Fibroblast of skin of left quadriceps (primary cell): ENCODE measurements at places on chromosomes 3 and 15.

- DNase-seq = peak; percentile 18
These were observed 80.1 kb downstream of the EBLN2 start for GRCh38 chr3:73141525-73141924.

- DNase-seq = no peak
These were observed 64.9 kb upstream of the SELENOK start for GRCh38 chr3:53956586-53956985.

GRCh38 chr3:116265320-116265695, 180.0 kb downstream of the LSAMP start:
- no peak for DNase-seq

DNA sequence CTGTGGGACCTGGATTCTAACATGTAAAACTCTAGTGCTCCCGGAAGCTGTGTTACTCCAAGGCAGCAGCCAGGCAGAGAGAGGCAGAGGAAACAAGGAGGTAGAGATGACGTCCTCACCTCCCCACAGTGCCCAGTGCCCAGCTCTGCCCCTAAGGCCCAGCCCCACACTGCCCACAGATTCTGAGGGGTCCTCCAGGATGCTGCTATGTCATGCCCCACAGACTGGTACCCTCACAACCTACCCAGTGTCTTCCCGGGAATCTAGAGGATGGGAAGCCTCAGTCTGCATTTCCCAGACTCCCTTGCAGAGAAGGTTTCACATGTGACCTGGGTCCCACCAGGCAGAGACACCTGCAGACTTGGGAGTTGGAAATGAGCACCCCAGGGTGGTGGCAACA, 75.9 kb upstream of the PCSK6 start:
- DNase-seq = no peak

DNA sequence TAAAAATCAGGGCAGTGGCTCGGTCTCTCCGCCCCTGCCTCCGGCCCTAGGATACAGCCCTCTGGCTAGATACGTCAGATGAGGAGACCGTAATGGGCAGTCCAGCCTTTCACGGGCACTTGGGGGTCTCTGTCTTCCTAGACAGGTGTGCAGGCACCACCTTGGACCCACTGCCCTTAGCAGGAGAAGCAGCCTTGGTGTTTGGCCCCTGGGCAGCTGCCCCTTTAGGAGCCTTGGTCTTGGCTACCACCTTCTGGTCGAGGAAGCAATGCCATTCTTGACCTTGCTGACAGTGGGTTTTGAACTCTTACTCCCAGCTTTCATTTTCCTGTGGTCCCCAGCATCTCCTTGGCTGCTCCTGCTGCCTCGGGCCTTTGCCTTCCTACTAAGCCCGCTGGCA, 149.7 kb upstream of the FRMD4B start:
- no peak for DNase-seq

DNA sequence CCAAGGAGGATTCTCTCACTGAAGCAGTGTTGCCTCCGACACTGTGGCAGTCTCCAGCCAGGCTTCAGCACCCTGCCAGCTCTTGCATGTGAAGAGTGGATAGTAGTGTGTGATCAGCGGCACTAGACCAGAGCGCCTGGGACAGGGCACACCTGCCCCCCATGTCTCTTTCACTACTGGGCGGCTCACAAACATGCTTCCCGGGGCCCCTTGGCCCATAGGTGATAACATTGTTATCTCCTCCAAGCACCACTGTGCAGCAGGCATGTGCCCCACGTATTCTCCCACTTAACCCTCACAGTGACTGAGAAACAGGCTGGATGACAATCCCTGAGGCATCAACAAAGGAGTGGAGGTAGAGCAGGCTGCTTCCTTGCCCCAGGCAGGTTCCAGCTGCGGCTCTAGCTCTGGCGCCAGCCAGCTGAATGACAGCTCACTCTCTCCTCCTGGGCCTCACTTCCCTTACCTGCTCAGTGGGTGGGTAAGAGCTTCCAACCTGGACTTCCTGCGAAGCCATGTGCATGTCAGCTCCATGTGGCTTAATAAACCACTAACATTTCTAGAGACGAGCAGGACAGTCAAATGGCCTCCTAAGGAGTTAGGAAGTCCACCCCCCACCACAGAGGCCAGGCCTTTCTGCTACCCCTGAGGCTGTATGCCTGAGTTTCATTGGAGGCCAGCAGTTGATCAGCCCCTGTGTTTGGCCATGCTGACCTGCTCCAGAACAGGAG, 37.8 kb downstream of the KLF13 start:
- DNase-seq = no peak

DNA sequence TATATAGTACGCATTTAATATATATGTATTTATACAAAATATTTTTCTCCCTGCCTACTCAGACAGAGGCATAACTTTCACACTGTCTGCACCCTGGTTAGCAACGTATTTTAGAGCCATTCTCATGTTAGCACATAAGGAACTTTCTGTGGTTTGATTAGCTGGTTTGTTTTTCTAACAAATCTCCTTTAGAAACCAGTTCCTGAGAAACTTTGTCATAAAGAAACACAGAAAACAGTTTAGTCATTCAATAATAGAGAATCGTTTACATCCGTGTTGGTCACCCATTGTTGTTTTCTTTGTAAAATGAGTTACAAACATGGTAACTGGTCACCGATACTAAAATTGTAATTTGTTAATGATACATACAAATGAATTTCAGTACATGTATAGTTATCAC, 5.9 kb upstream of the NGRN start:
- no peak for DNase-seq

GRCh38 chr15:74778599-74778970, 3.3 kb upstream of the CSK start:
- DNase-seq = no peak

GRCh38 chr3:194137506-194138474, 1.8 kb downstream of the HES1 start:
- DNase-seq = no peak

- peak; percentile 21 for DNase-seq
These were observed 54.9 kb downstream of the TRIM71 start for GRCh38 chr3:32872487-32873382.

GRCh38 chr15:73367624-73368300, 996 bp downstream of the HCN4 start:
- DNase-seq = no peak

GRCh38 chr15:57114070-57114469, 195.6 kb downstream of the TCF12 start:
- no peak for DNase-seq

- DNase-seq = no peak
These were observed 165.0 kb downstream of the NTRK3 start for GRCh38 chr15:88091444-88092016.

DNA sequence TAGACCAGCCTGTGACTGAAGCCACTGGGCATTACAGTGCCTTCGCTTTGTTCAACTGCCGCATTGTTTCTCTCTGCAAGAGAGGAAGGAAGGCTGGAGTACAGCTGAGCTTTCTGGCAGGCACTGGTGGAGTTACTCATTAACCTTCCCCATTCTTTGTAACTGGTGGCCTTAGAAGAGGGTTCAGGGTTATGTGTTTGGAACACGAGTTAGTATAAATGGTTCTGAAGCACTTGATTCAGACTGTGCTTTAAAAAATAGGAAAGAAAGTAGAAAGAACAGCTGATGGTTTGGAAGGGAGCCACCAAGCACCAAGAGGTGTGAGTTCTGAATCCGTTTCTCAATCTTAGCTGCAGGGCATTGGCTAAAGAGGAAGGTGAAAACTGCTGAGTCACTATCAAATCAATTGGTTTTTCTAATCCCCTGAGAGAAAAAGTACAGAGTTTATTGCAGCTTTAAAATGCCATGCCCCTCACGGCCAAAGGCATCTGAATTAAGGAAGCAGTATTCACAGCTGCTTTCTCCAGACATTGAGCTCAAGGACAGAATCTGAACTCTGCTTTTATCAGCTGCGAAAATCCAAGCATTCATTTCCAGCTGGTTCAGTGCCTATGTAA, 3.6 kb downstream of the HGD start:
- DNase-seq = peak; percentile 32
